Fibroblast of skin of left quadriceps (primary cell): ENCODE measurements at places on chromosomes 4 and X.

DNA sequence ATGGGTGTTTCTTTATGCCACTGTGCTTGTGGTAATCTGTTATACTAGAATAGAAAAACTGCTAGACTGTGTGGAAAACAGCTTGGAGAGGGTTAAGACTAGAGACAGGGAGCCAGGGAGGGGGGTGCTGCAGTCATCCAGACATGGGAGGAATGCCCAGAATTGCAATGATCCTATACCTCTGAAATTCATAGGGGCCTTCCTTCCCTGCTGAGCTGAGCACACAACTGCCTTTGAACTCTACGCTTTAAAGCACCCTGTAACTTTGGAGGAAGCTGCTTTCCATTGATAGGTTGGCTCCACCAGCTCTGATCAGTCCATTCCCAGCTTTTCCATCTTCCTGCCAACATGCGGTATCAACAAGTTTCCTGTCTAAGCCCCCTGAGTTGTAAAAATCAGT, 155.9 kb upstream of the RASGEF1B start:
- DNase-seq, result no peak

GRCh38 chr4:152104356-152104755, 343.5 kb upstream of the GATB start:
- no peak for DNase-seq

- DNase-seq, result no peak
Observed at GRCh38 chrX:147894366-147894963, 17.3 kb upstream of the FMR1 start.

DNA sequence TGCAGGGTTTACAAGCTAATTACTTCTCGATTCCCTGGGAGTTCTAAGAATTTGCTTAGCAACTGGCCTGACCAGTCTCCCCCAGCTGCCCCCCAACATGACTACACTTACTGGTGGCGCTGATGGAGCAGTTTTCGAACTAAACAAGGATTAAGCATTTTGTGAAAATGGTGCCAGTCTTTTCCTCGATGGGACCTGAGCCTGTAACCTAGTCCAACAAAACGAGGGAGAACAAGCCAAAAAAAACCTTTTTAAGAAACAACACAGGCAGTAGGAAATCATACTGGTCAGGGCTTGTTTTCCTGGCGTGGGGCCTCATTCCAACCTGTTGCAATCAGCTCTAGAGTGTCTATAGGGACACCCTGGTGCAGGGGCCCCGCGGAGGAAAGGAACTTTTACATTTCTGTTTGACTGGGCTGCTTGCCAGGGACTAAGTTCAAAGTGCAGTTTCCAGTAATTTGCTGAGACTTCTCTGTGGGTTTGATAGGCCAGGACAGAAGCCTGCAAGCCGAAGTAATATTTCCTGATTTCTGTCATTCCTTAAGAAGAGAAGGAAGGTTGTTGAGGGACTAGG, 158.7 kb downstream of the SPRY1 start:
- DNase-seq, result peak; percentile 94

GRCh38 chr4:16122784-16123183, 39.0 kb upstream of the PROM1 start:
- DNase-seq, result no peak

DNA sequence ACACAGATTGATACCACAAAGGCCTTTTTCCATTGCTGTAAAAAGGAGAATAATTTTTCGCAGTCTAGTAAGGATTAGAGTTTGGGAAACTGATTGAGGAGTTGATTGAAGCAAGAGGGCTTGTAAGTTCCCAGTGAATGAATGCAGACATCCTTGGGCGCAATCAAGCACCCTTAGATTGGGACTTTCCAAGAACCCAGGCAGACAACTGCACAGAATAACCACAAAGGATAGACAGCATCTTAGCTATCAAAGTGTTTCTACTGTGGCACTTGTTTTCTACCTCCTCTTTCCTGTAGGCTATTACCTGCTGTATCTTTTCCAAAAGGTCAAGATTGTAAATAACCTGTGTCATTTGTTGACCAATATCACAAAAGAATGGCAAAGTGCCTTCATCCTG, 2.6 kb downstream of the COX18 start:
- no peak for DNase-seq

DNA sequence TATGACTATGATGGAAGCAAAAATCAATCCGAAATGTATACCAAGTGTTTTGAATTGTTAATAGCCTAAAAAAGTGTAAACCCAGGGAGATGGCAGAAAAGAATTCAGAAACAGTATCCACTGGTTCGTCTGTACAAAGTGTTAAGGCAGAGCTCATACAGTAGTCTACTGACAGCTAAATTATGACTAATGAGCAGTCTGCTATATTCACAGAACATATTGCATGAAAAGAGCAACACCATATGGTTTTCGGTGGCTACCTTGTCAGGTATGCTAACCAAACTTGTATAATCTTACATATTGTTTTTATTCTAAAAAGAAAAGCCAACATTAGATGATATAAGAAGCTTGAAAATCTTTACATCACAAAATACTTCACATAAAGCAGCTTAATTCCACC, 18.5 kb downstream of the EPHA5 start:
- no peak for DNase-seq

- no peak for DNase-seq
Observed at GRCh38 chrX:39577985-39578869, 519.5 kb downstream of the BCOR start.

DNA sequence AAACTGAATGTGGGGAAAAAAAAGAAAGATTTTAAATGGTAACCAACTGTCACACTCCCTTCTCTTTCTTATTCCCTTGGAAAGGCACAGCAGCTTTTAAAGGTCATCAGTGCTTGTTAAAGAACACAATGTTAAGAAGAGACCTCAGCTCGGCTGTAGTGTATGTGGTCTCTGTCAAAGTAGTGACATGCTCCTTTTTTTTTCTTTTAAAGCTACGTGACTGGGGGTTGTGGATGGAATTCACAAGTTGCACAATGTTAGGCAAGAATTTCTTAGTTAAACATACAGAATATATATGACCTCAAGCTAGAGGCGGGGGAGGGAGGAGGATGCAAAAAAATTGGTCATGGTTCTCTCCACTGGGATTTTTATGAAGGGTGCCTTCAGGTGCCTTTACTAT, 45.6 kb downstream of the OCRL start:
- no peak for DNase-seq
